A549 (cell line): ENCODE measurements at places on chromosomes 12 and 14. TPM values are rescaled to one million over a fixed set of nuclear protein-coding genes. Genes with fewer than 3 reads are reported as not detected.
A peak's percentile ranks its signal among the peaks of the same experiment; 100 is the strongest.

- no peak for DNase-seq
Observed at GRCh38 chr12:24833513-24833912, 115.4 kb downstream of the BCAT1 start.

GRCh38 chr14:102926104-102926503 lies 3.6 kb downstream of the AMN start:
- no peak for DNase-seq

- no peak for DNase-seq
Observed at GRCh38 chr12:129357233-129357632, 504.0 kb downstream of the GLT1D1 start.

GRCh38 chr12:4943067-4943937 lies 33.6 kb downstream of the KCNA1 start:
- DNase-seq = no peak

DNA sequence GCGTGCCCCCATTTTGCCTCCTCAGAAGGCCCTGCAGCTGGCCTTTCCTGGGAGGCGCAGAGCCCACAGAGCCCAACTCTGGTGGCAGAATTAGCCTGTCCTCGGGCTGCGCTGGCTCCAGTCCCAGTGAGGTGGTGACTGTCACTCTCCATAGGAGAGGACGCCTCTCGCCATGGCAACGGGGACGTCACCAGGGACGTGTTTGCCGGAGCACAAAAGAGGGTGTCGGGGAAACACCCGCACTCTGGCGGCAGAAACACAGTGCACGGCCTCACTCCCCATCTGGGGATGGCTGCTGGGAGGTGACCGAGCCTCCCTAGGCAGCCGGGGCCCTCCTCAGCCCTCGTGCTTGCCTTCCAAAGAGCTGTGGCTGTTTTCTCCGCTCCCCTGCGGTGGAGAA lies 50.2 kb upstream of the NCOR2 start:
- DNase-seq = no peak

- DNase-seq = peak; percentile 36
Observed at GRCh38 chr14:21987937-21988336, 314.3 kb upstream of the OR4E1 start.

DNA sequence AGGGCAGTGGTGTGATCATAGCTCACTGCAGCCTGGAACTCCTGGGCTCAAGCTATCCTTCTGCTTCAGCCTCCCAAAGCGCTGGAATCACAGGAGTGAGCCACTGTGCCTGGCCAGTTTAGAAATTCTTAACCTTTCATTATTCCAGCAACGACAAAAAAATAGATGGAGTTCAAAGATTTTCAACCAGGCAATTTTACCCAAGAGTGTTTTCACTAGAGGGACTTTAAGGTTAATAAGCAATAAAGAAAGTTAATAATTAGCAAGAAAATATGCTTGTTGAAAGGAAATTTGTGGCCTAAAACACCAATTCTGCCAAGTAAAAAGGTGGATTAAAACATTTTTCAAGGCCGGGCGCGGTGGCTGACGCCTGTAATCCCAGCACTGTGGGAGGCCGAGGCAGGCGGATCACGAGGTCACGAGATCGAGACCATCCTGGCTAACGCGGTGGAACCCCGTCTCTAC lies 14.8 kb downstream of the CDKL1 start:
- DNase-seq = no peak

DNA sequence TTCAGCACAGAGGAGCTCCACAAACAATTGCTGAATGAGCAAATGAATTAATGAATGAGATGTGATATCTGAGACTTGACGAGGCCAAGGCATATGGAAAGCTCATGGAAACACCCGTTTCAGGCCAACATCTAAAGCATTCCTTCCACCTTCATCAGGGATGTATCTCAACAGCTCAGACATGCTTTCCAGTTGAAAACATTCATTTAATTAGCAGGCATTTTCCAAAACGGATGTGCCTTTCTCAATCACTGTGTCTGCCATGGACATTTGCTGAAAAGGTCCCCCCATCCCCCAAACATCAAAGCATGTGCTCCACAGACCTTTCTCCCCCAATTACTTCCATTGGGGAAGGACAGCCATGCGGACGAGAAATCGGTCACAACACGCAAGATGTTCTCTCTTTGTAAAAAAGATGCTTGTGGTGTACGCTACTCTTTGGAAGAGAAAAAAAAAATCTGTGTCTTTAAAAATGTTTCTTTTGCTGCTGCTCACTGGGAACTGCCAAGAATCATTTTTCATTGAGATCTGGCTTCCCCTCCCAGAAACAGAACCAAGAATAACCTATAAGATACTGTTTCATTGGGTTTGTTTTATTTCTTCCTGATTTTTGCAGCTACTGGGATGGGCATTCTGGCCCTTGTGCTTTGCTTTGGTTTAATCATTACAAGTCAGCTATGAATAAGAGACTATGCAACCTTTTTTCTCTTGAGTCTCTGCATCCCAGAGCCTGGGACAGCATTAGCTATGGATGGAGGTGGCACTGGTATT lies 528.2 kb downstream of the MED13L start:
- no peak for DNase-seq

GRCh38 chr14:44438221-44438620 lies 68.9 kb downstream of the FSCB start:
- DNase-seq = no peak

DNA sequence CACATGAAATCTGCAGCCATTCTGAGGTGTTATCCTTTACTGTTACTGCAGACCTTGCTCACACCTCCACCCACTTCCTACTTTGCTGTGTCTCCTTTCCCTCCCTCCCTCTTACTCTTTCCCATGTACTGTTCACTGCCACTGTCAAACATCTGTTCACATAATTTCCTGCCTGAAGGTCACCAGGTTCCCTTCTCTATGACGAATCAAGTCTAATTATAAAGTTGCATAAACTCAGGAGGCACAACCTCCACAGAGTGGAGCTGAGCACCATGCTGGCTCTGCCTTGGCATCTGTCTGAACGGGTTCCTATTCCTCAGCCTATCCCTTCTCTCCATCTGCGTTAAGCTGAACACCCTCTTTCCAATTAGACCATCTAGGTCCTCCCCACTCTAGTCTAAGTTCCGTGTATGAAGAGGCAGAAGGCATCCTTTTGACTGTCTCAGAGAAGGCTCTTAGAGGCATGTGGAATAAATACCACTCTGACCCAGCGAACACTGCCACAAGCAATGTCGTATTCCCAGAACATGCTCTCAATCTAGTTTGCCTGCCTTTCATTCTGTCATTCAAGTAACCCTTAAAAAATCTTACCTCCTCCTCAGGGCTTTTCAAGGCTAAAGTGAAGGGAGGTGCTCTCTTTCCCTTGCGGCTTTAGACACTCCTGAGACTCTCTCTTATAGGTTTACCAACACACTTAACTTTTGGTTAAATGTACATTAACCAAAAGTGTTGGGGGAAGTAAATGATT lies 48.7 kb downstream of the ACADS start:
- no peak for DNase-seq

DNA sequence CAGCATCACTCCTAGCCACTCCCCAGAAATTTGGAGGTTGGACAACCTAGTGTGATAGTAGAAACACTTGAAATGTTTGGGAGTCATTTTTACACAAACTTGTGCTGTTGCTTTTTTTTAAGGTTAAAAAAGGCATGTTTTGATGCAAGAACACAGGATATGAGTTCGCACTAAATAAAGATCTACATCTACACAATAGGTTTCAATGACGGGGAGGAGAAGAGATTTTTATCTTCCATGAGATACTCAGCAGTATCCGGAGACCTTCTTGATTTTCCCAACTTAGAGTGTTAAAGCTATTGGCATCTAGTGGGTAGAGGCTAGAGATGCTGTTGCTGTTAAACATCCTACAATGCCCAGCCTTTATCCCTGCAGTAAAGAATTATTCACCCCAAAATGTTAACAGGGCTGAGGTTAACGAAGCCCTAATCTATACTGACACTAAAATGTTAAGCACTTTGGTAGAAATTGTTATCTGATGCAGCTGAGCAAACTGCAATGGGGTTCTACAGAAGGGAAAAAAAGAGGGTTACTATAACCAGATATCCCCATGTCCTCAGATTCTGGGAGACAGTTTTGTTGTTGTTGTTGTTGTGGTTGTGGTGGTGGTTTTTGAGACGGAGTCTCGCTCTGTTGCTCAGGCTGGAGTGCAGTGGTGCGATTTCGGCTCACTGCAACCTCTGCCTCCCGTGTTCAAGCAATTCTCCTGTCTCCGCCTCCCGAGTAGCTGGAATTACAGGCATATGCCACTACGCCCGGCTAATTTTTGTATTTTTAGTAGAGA lies 14.0 kb upstream of the PCNX1 start:
- DNase-seq = no peak

GRCh38 chr12:116358893-116359761 lies 81.6 kb upstream of the MED13L start:
- DNase-seq = peak; percentile 95

DNA sequence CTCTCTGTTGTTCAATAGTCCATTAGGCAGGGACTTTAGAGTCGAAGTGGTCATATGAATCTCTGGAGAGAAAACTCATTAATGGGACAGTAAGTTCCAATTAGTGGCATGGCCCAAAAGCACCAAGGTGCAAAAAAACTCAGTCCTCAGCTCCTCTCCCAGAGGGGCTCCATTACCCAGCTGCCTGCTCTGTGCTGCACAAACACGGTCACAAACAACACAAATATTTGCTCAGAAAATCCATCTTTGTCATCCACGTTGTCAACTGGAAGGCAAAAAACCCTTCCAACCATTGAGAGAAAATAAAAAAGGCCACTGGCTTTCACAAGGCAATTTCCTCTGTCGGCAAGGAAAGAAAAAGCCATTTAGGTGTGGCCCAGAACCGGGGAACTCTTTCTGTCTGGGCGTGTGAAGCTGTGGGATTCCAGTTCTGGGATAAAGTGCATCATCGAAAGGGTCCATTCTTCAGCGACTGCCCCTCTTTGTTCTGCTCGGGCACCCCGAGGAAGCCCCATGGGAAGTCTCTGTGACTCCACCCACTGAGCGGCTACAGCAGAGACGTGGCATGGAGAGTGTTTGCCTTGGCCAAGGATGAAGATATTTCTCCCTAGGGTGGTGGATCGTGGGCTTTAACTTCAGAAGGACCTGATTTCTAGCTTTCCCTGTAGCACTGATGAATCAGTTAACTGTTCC lies 137.6 kb downstream of the VRK1 start:
- no peak for DNase-seq

DNA sequence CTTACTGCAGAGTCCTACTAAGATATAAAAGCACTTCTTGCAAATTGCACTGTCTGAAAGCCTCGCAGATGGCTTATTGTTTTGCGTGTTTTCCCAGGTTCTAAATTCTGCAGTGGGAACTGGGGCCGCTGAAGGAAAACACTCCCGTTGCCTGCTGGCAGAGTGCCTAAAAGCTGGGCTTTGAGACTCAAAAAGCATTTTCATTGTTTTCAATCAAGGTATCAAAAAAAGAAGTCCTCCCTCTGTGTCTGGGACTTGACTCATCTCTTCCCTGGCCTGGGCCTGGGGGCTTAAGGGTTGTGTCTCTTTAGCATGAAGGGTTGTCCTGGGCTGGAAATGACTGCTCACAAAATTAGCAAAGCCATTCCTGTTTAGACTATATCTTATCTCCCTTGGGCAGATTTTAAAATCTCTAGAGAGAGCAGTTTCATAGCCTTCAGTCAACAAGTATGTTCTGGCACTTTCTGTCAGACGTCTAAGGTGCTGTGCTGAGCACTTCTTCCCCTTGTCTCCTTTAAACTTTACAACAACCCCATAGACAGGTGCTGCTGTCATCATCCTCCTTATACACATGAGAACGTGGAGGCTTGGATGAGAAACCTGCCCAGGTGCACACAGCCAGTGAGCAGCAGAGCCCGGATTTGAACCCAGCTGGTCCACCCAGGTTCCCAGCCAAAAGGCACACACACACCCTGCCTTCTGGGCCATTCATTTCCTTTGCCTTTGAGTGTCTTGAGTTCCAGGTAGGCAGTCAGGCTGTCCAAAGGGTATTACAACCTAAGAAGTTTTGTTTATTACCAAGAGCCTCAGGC lies 31.1 kb downstream of the ELK3 start:
- DNase-seq = no peak

DNA sequence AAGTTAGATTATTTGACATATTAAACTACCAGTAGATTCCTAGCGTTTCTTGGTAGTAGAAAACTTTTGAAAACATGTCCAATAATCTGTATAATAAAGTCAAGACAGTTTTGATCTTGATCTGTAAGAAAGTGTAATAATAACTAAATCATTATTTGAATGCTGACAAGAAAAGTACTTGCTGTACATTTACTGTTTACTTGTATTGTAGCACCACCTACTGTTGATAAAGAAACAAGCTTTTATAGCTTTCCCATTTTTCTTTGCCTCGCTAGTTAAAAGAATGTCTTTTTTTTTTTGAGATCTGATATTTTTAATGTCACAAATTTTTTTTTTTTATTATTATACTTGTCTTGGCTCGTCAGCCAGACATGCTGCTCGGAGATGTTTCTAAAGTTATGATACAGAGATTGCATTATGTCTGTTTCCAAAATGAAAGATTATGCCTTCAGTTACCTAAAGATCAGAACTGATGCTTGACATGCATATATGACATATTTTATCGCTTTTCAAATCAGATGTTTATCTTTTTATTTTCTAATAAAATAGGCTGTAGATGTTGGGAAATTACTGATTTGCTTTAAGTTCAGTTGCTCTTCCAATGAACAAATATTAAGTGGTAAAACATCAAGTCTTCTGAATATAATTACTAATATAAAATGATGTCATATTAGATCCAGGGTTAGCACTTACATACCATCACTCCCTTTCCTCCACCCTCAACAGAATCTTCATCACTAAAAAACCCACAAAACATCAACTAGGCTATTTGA lies 140.5 kb downstream of the AKAP6 start:
- DNase-seq = peak; percentile 15

GRCh38 chr12:109716092-109716479 lies 2.5 kb downstream of the FAM222A start:
- DNase-seq = no peak

DNA sequence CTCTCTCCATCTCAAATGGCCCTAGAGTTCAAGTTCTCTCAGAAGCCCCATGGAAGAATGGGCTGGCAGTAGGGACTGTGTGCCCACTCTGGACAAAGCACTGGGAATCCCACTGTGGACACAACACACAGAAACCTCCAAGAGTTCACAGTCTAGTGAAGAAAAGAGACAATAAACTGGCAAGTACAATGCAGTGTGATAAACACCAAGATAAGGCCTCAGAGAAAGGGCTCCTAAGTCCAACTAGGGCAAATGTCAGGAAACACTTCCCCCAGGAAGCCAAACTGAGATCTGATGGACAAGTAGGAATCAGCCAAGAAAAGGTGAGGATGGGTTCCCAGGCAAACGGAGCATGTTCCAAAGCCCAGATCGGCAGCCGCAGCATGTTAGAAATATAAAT lies 5.4 kb downstream of the VSIG10 start:
- no peak for DNase-seq

Gene KLHL33
- polyA plus RNA-seq = not detected in 3 replicates

Gene ANO2
- polyA plus RNA-seq = not detected in 3 replicates

Gene CACNB3
- polyA plus RNA-seq = 17.2 to 25.8 TPM (median 23.9 TPM) in 3 replicates

Gene VRTN
- not detected in 3 replicates for polyA plus RNA-seq

Gene ZDHHC22
- polyA plus RNA-seq = 0.16 to 0.28 TPM (median 0.23 TPM) in 3 replicates

Gene MIP
- not detected in 3 replicates for polyA plus RNA-seq

Gene AQP6
- polyA plus RNA-seq = 0.04 to 0.21 TPM in 2 of 3 replicates, not detected in the other

Gene C12orf57
- polyA plus RNA-seq = 224 to 273 TPM (median 261 TPM) in 3 replicates
